ENCODE measurements at places on chromosomes 2 and 18.
A peak's percentile ranks its signal among the peaks of the same experiment; 100 is the strongest.

DNA sequence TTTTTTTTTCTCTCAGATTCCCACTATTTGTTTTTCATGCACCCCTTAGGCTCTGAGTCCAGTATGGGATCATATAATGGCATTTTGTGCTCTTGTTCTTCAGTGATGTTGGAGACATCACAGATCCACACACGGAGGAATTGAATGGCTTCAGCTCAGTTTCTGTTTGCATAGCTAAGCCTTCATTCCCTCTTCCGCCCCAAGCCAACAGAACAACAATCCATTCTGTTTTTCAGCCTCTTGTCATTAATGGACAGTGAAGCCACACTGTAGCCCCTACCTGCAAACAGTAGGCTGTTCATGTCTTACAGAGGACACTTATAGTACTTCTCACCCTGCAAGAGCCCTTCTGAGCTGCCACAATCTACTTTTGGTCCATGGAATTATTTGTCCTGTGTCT lies 64.0 kb upstream of the ZSWIM2 start:
- no peak for DNase-seq

DNA sequence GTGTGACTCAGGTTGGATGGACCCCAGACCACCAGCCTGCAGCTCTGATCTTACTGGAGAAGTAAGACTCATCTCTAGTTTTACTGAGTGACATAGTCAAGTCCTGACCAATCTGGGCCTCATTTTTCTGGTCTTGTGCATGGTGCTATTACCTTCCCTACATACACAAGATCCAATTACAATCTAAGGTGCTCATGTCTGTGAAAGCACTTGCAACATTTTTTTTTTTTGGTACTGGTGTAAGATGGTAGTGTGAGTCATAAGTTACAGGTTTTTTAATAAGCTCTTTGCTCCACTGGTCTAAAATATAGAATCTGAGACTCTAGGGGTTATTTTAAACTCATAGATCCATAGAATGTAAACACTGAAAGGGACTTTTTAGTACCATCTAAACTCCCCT lies 117.3 kb upstream of the EFEMP1 start:
- no peak for DNase-seq

GRCh38 chr18:13551305-13551603 lies 175.1 kb downstream of the FAM210A start:
- no peak for DNase-seq

DNA sequence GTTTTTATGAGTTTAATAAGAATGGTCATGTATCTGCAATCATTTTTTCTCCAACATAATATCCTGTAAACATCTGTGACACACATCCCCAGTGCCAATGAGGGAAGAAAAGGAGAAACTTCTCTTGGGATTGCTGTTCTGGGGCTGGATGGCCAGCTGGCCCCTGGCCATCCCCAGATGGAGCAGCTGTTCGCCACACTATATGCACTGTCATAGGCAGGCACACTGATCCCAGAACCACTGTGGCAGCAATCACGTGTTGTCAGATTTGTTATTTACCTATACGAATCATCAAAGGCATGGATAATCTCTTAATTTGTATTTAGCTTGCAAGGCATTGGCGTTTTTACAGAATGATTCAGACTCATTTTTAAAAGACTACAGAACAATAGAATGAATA lies 167.6 kb upstream of the ACAA2 start:
- DNase-seq = no peak

DNA sequence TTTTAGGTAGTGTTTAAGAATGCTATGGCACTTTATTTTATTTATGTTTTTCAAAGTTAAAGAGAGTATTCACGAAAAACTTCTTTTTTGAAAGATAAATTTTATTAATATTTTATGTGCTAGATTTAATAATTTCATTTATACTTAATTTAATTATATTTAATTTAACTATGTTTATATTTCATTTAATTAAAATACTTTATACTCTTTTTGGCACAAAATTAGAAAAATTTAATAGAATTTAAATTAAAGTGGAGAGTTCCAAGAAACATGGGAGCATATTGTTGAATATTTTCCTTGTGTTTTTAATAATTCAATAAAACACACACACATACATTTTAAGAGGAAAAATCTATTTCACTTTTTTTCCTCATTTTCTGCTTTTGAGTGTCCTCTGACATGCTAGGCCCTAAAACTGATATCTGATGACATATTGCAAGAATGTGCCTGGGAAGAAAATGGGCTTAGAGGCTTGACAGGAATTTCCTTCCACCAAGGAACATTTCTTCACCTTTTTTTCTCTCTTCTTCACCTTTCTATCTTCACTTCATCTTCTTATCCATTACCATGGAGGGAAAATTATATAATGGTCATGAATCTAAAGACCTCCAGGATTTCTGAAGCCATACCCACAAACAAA lies 15.4 kb downstream of the ARHGAP28 start:
- no peak for DNase-seq

GRCh38 chr2:96325884-96326255 lies 753 bp downstream of the ITPRIPL1 start:
- DNase-seq = peak; percentile 23

DNA sequence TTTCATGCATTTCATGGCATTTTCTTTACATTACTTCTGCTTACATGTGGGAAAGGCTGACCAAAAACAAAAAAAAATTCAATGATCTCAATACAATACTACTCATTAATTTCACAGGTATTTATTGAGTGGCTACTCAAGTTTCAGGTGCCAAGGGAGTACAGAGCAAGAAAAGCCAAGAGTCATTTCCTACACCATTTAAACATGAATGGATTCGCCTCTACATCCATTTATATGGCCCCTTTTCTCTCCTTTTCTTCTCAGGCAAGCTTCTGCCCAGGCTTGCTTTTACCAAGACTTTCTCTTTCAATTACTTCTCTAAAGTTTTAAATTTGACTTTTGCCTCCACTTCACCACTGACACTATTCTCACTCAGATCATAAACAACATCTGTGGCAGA lies 1603.1 kb upstream of the CELF4 start:
- no peak for DNase-seq

GRCh38 chr2:241451840-241452506 lies 56.4 kb downstream of the STK25 start:
- DNase-seq = no peak

DNA sequence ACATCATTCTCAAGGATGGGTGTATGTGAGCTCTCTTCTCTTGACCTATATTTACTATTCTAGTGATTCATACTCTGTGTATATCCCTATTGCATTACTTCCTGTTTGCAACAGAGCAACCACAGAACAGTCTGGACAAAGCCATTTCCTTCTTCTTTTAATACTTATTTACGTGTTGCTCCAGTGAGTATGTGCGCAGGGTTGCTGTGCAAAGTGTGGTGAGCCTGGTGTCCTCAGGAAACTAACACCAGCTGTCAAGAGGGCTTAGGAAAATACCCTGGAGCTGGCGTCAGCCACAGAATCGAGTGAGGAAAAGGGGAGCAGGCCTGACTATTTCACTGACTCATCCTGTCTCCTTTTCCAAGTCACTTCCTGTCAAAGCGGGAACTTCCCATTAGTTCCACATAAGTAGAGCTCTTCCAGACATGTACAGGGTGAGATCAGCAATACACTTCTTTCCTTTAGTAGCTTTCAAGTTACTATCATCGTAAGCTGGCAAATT lies 214.1 kb upstream of the COPS8 start:
- DNase-seq = no peak
